ENCODE measurements at places on chromosomes 4 and X.

DNA sequence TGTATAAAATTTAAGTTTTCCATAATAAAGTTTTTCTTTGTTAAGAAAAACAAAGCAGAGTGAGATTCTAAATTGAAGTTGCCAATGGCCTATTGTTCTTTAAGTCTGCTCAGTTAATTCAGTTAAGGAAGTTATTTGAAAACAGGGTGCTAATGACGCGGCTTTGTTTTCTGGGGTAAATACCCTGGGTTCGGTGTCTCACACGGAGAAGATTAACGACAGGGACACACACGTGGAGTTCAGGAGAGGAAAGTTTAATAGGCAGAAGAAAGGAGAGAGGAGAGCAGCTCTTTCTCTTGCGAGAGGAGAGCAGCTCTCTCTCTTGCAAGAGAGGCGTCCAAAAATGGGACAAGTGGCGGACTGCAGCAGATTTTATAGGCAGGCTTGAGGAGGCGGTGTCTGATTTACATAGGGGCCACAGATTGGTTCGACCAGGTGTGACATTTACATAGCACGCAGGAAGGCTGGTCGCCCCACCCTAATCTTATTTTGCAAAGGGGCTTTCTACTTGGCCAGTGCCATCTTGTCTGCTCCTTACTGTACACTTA is 9.6 kb downstream of the CA5B start:
- no peak for DNase-seq

GRCh38 chr4:86971355-86971683 is 36.5 kb downstream of the AFF1 start:
- no peak for DNase-seq

GRCh38 chr4:157280673-157281072 is 60.1 kb downstream of the GRIA2 start:
- no peak for DNase-seq

- no peak for DNase-seq
Measured at GRCh38 chr4:168521721-168522120, 24.9 kb downstream of the PALLD start.

DNA sequence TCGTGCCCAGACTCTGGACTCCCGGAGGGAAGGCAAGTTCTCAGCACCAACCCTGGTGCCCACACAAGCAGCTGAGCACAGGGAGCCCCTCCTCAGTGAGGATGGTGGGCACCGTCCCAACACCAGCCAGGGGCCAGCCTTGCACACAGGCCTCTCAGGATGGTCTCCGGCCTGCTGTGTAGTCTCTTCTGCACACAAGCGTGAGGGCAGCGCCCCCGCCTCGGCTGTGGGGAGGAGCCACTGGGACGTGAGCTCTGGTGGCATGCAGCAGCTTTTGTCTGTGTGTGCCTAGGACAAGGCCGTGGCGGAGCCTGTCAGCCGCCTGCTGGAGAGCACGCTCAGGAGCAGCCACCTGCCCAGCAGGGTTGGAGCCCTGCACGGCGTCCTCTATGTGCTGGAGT is 16.1 kb upstream of the MSANTD1 start:
- no peak for DNase-seq

DNA sequence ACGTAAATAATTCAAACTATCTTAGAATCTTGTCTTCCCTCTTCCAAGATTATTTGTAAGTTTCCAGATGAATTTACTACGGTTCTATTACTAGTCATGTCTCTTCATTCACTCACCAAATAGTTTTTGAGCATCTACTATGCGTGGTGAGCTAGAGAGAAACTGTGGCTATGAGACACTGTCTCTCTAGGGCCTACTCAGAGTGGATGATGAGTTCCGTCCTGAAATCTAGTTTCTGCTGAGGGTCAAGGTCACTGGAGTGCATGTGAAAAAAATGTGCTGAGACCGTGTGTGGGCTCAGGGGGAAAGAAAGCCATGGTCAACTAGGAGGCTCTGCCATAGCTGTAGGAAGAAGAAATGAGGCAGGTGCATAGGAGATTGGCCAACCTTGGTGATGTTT is 320.2 kb upstream of the GATB start:
- DNase-seq, result no peak

GRCh38 chrX:17592117-17592516 is 145.2 kb upstream of the SCML1 start:
- no peak for DNase-seq

- no peak for DNase-seq
Measured at GRCh38 chr4:64718091-64718490, 308.8 kb upstream of the TECRL start.

GRCh38 chr4:121462660-121463261 is 81.9 kb upstream of the QRFPR start:
- DNase-seq, result peak; percentile 50

DNA sequence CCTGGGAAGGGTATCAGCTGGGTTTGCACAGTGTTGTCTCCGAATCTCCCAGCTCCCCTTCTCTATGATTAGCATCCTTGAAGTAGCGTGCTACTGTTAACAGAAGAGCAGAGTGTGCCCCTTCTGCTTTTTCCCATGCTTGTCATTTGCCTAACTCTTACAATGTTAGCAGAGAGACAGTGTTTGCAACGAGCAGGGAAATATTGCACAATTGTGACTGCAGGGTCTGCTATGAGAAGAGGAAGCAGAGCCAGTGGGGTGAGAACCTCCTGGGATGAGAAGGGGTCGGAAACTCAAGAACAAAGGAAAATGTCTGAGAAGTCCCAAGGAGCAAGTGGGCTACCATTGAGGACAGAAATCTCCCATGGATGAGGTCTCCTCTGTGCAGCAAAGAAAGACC is 7.8 kb upstream of the CHRNA9 start:
- DNase-seq, result no peak

DNA sequence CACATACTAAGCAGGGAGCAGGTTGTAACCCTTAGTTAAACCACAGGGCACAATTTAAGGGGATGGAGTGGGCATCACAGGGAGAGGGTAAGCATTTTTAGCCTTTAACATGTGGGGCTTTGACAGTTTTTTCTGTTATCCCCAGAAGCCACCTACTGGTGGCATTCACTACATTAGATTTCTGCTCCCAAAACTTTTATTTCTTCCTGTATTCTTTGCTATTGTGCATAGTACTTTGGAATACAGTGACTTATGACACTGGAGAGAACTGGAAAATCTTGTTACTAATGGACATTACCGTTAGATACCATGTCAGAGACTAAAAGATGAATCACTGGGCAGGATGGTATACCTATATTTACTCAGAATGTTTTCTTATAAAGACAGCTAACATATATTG is 7.3 kb downstream of the TRIM75 start:
- no peak for DNase-seq

GRCh38 chr4:135408109-135408508 is 1206.5 kb upstream of the PABPC4L start:
- no peak for DNase-seq

- DNase-seq, result no peak
Measured at GRCh38 chrX:10512258-10512657, 108.1 kb downstream of the MID1 start.

DNA sequence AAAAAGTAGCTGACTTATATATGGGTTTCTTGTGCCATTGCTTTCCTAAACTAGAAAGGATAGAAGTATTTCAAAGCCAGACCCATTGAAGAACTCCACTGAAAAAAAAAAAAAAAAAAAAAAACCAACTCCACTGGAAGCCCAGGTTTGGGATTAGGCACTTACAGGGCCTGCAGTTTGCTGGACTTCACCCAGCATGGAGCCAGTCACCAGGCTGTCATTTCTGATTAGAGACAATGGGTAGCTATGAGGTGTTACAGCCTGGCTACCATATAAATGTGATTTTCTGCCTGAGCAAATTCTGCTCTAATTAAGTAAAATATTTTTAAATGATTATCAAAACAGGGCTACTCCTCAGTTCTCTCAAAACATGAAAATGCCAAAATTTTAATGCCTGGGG is 49.5 kb downstream of the HS6ST2 start:
- no peak for DNase-seq

GRCh38 chrX:2767631-2768455 is 16.0 kb downstream of the XG start:
- DNase-seq, result no peak

DNA sequence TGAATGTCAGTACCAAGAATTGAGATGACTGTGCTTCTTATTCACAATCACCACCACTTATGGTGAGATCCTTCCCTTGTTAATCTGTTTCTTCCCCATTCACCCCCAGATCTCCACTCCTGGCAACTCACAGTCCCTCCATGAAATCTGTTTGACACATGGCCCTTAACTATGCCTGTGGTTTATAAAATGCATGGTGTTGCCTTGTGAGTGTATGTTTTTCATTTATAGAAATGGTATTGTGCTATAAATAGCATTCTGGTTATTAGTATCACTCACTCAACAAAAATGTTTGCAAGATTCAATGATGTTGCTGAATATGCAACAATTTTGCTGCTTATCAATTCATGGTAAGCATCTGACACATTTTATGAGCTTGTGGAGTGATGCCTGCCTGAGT is 131.0 kb downstream of the PRKX start:
- peak; percentile 30 for DNase-seq

DNA sequence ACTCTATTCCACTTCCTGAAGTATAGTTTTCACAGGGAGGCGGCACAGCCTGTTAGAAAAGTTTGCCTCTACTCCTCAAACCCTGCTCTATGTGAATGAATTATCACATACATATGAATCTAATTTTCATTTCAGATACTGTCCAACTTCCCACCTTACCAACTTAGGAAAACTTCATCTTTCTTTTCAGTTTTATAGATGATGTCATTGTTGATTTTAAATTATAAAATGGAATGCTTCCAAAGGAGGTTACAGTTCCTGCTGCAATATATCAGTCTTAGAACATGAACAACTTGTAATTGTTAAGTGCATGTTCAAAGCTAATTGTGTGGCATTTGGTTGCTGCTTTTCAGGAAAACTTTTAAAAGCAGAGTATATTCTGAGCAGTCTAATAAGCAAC is 92.4 kb downstream of the NEUROG2 start:
- no peak for DNase-seq

- no peak for DNase-seq
Measured at GRCh38 chr4:23889814-23890341, at the start of gene PPARGC1A. Gene PPARGC1A (minus strand): TSS chr4:23890047. CDS start chr4:23889957, 90 bp downstream.

DNA sequence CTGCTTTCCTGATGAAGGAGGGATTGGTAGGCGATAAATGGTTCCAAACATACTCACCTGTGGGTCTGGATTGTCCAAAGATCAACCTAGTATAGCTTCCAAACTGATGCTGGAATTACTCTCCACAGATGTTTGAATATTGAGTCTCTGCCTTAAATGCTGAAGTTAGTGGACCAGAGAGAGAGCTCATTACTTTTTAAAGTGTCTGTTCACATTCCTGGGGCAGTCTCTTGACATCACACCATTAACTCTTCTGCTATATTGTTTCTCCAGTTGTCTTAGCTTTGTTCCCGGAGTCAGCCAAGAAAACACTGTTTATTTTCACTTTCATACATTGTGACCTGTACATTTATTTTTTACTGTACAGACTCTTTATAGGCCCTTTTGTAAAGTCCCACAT is 35.4 kb downstream of the ARHGEF38 start:
- no peak for DNase-seq

- no peak for DNase-seq
Measured at GRCh38 chr4:106426069-106426468, 57.5 kb upstream of the GIMD1 start.

- no peak for DNase-seq
Measured at GRCh38 chrX:13081395-13082205, 37.2 kb upstream of the FAM9C start.

DNA sequence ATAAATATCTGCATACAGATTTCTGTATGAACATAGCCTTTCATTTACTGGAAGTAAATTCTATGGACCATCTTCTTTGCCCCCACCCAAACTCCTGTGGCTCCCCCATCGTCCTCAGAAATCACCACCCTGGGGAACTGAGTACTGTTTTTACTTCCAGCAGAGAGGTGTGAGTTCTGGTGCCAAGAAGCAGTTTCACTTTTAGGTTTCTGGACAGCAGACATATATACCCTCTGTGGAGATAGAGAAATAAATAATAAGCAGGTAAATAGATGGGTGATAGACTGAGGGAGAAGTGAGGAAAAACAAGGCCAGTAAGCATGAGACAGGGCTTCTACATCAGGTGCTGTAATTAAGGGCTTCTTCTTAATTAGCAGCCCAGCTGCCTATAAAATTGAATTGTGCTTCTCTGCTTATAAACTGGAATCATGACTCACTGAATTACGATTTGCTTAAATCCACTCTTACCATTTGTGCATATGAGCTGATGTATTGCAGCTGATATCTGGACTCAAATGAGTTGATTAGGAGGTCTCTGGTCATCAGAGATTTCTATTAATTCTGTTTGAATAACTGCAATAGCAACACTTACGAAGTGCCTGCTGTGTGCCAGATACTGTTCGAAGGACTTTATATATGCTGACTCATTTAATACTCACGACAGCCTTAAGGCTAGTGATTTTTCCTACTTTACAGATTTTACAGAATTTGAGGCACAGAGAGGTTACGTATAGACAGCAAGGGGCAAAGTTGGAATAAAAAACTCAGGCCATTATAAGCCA is 60.8 kb upstream of the DHX15 start:
- no peak for DNase-seq

DNA sequence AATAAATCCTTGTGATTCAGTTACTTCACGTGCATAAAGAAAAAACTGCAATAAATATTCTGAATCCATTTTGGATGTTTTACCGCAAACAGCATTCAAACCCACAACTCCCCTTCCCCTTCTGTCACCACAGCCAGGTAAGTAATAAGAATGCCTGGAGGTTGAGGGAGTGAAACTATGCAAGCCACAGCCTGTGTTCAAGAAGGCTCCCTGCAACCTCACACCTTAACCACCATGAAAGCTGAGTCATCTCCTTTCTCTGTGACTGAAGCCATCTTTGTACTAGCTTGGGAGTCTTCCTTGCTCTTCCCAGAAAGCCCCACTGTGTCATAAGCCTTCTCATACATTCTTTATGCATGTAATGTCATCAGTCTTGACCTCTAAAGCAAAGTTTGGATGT is 297.0 kb upstream of the PUDP start:
- DNase-seq, result no peak

DNA sequence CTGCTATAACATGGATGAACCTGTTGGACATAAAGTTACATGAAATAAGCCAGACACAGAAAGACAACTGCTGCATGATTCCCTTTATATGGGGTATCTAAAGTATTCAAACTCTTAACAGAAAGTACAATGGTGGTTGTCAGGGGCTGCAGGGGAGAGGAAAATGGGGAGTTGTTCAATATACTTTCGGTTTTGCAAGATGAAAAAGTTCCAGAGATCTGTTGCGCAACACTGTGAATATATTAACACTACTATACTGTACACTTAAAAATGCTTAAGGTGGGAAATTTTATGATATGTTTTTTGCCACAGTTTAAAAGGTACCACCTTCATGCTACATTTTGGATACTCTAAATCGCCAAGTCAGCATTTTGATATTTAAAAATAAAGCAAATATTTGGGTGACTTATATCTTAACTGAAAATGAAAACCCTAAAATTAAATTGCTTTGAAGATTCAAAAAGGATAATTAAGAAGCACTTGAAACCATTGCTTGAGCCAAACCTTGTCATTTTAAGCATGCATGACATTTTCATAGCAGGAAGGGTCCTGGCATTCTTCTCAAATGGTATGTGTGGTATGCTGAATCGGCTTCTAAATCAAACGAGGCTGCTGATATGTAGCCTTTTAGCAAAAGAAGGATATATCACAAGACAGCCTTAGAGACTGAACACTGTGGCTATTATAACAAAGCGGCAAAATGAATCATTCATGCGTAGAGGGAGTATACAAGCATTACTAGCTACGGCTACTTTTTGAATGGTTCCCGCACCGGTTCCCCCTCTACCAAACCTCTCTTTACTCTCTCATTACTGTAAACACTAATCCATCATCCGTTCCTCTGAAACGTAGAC is 607.1 kb upstream of the DIPK2B start:
- DNase-seq, result no peak
